ENCODE measurements at places on chromosomes 2 and 18.

GRCh38 chr2:16169381-16169960 lies 229.1 kb downstream of the MYCN start:
- DNase-seq = no peak

DNA sequence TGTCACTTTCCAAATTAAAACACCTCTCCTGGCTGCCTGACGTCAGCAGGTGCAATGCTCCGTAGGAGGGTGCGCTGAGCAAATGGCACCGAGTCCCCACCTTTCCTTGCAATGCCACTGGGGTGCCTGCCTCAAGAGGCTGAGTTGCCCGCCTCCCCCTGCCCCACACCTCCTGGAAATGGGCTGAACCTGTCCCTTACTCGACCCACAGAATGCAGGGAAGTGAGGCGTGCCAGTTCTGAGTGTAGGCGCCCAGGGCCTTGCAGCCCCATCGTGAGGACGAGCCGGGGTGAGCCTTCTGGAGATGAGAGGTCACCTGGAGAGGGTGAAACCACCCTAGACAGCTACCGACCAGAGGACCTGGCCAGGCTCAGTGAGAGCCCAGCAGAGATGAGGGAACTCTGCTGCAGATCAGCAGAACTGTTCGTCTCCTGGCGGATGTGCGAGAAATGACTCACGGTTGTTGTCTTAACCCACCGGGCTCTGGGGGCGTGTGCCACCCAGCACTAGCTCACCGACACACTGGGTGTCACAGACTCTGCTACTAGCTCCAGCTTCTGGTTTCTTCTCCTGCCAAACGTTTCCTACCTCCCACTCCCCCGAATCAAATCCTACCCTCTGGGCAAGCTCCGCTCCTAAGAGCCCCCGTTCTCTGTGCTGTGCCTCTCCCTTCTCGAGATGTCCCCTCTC lies 168.7 kb upstream of the HDAC4 start:
- DNase-seq = no peak

- DNase-seq = no peak
These were observed 33.8 kb upstream of the HAAO start for GRCh38 chr2:42826231-42826630.

DNA sequence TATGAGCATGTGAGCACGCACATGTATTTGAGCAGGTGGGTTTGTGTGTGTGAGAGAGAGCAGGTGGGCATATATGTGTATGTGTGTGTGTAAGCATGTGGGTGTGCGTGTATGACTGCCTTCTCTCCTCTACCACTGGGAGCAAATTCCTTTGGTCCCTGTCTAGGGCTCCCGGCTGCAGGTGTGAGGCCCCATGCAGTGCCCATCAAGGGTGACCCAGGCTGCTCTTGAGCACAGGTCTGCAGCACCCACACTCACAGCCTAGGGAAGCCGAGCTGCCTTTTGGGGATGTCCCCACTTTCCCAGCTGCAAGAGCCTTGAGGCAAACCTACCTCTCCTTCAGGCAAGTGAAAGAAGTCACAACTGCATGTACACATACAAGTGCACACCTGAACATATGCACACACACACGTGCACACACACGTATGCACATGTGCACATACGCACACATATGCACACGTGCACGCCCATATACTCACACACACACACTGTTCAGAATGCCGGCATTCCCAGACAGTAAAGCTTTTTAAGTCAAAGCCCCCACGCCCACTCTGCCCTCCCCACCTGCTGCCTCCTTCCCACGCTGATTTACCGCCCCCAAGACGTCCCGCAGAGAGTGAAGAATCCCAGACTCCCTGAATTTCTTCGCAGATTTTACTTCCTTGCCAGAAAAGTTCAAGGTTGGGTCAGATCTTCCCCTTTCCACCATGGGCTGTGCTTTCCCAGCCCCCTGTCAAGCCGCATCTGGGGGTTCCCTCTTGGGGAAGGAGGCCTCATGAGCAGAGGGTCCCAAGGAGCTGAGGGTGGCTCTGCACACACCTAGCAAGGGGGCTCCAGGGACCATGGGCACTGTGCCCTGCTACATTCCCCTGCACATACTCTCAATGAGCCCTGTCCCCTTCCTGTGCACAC lies 170.6 kb downstream of the TWIST2 start:
- no peak for DNase-seq

DNA sequence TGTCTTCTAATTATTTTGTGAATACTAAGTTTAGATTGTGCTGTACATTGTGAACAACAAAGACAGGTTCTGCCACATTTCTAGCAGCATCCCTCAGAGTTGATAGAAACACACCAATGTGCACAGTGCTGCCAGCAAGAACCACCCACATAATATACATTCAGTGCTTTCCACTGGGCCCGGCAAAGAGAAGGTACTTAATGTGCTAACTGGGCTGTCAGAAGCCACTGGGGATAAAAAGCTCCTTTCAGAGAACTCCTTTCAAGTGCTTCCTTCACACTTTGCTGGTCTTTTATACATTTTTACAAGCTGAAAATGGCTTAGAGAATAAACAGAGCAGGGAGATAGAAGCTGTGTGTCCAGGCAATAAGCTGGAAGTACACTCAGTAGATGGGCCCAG lies 58.0 kb upstream of the CAPN13 start:
- DNase-seq = no peak

GRCh38 chr2:19496646-19497045 lies 138.2 kb upstream of the OSR1 start:
- DNase-seq = no peak

All from central memory CD8-positive, alpha-beta T cell (primary cell).